ENCODE measurements at places on chromosomes 12 and 14. TPM values are rescaled to one million over a fixed set of nuclear protein-coding genes. Genes with fewer than 3 reads are reported as not detected.

OR4Q2 gene
- total RNA-seq = not detected

MMP19 gene
- total RNA-seq = 11.2 TPM

PTCSC3 gene
- not detected for total RNA-seq

TSPAN11 gene
- total RNA-seq = 0.14 TPM

PTPRQ gene
- total RNA-seq = 0.22 TPM

DICER1 gene
- 44.9 TPM for total RNA-seq

HOXC6 gene
- total RNA-seq = 4.8 TPM

PRR4 gene
- total RNA-seq = 2.0 TPM

CACNA2D4 gene
- total RNA-seq = 0.22 TPM

KRT80 gene
- total RNA-seq = 0.22 TPM

TTLL5 gene
- 19.5 TPM for total RNA-seq

SLC38A4 gene
- 14.7 TPM for total RNA-seq

GPRC5D gene
- total RNA-seq = not detected

COX8C gene
- total RNA-seq = not detected

CEBPE gene
- total RNA-seq = not detected

PELI2 gene
- 3.4 TPM for total RNA-seq

SYCP3 gene
- under 0.01 TPM for total RNA-seq

Measured in placental pericyte (primary cell).